ENCODE measurements at places on chromosomes 7 and 10.

- H3K36me3 ChIP-seq: peaks cover 8% of the 10 kb centered on the region
- no peak overlapping the region for H3K27ac ChIP-seq
- no peak overlapping the region for H3K4me3 ChIP-seq
Observed at GRCh38 chr7:66110856-66111255, 3.8 kb upstream of the CRCP start.

DNA sequence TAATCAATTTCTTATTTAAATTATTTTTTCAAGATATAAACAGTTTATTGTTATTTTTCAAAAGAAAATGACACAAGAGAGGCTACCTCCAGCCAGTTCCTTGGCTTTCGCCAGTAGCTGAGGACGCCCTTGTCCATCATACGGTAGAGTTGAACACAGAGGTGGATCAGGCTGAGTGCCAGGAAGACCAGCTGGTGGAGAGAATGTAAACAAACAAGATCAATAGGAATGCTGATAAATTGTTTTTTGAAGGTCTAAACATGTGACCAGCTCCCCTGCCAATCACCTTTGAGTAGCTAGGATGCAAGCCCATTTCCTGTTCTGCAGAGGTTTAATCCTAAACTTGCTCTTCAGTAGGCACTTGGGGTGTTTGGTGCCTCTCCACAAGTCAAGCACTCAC lies 138.9 kb downstream of the PKD1L1 start:
- peaks cover 5% of the 10 kb centered on the region for H3K27me3 ChIP-seq
- no peaks in the 10 kb centered on the region for H3K36me3 ChIP-seq
- DNase-seq: no peak
- no peak overlapping the region for H3K27ac ChIP-seq

GRCh38 chr7:28595801-28596200 lies 183.5 kb downstream of the CREB5 start:
- H3K4me3 ChIP-seq: no peak overlapping the region
- peaks cover 8% of the 10 kb centered on the region for H3K4me1 ChIP-seq
- peaks cover 4% of the 10 kb centered on the region for H3K27me3 ChIP-seq
- no peak for DNase-seq
- H3K27ac ChIP-seq: no peak overlapping the region

DNA sequence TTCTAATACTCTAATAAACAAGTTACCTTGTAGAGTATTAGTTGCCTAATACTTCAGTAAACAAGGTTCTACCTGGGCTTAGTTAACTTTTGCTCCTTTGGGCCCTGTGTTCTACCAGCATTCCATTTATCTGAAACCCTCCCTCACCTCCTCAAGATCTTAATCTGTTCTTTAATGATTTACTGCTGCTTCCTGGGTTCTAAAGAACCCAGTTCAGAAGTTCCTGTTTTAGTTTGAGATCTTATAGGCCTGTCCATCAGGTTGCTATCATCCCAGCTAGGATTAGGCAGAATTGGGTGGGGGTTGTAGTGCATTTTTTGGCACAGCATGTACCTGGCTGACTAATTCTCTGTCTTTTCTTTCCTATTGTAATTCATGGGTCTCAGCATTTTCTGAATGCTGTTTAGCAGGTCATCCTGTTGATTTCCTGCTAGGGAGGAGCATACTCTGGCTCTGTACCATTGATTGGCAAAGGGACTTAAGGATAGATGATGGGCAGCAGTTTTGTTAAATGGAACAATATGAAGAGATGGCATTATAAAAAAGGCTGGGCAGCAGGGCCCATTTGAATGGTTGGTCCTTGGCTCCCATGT lies 53.7 kb upstream of the TMEM248 start:
- H3K36me3 ChIP-seq: peaks cover 2% of the 10 kb centered on the region
- no peak overlapping the region for H3K27ac ChIP-seq
- H3K4me1 ChIP-seq: peaks cover 3% of the 10 kb centered on the region
- DNase-seq: no peak
